Chondrocyte (in vitro differentiated cells): ENCODE measurements at places on chromosomes 6 and 20. TPM values are rescaled to one million over a fixed set of nuclear protein-coding genes. Genes with fewer than 3 reads are reported as not detected.

Gene TMEM170B
- total RNA-seq = 3.6 to 5.1 TPM (median 3.9 TPM) in 3 replicates

Gene ROMO1
- total RNA-seq = 123 to 128 TPM (median 128 TPM) in 3 replicates

Gene PLTP
- total RNA-seq = 48.1 to 53.1 TPM (median 48.5 TPM) in 3 replicates

Gene SRF
- total RNA-seq = 42.2 to 43.9 TPM (median 42.7 TPM) in 3 replicates
